T-helper 22 cell (primary cell): ENCODE measurements at places on chromosomes 3 and 15.

DNA sequence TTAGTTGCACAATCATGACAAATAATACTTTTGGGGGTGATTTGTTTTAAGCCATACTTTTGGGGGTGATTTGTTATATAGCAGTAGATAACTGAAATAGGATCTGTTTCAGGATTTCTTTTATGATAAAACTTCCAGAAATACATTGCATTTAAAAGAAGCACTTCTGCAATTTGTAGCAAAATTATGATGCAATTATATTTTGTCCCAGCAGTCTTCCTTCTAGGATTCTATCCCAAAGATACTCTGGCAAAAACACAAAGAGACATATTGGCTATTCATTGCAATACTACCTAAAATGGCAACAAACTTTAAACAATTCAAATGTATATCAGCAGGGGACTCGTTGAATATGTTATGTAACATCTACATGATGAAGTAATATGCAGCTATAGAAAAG is 78.9 kb upstream of the ANKRD28 start:
- DNase-seq: no peak

- DNase-seq: no peak
Measured at GRCh38 chr3:29281344-29282241, 722 bp downstream of the RBMS3 start.

GRCh38 chr3:5431146-5431545 is 243.6 kb downstream of the EDEM1 start:
- no peak for DNase-seq

DNA sequence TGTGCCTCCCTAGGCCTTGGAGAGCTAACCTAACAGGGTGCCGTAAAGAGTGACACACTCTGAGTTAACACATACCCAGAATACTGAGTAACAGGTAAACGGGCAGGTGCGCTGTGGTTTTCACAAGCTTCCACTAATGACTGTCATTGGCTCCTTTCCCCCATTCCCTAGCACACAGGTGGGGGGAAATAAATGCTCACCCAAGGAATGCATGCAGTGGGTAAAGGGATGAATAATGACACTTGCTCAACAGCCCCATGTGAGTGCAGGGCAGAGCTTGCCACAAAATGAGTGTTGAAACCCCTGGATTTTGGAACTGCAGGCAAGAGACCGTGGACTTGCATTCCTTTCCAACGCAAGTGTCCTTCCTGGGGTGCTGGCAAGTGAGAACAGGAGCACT is 57.6 kb downstream of the ADAMTS17 start:
- no peak for DNase-seq

DNA sequence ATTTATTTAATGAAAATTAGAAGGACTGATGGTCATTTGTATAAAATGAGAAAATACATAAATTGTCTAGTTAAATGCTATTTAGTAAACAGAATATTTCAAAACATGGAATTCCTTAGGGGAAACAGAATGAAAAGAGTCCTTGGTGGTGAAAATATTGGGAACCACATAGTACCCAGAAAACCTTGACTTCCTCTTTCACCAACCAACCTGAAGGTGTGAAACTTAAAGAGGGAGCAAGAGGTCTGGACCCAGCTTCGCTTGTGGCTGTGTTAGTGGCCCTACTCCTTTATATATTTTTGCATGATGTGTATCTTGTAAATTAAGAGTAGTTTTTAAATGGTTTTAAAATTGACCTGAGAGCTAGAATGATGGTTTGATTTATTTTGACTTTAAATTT is 64.2 kb downstream of the MAP2K5 start:
- no peak for DNase-seq

GRCh38 chr15:29736744-29737020 is 85.6 kb downstream of the TJP1 start:
- no peak for DNase-seq

DNA sequence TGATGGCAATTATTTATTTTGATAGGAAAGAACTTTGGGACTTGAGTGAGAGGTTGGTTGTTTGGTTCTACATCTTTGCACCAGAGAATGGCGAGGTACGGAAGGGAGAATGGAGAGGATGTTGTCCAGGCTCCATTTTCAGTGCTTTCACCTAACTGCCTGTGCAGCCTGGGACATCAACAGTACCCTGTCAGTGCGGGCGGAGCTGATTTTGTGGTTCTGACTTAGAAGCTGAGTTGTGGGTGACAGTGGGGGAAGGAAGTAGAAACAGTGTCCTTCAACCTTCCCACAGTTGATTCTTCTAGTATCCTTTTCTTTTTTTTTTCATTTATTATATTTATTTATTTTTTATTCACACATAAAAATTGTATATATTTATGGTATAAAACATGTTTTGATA is 95.3 kb downstream of the TIGIT start:
- DNase-seq: no peak

- no peak for DNase-seq
Measured at GRCh38 chr15:62802612-62803011, 239.9 kb upstream of the TPM1 start.

DNA sequence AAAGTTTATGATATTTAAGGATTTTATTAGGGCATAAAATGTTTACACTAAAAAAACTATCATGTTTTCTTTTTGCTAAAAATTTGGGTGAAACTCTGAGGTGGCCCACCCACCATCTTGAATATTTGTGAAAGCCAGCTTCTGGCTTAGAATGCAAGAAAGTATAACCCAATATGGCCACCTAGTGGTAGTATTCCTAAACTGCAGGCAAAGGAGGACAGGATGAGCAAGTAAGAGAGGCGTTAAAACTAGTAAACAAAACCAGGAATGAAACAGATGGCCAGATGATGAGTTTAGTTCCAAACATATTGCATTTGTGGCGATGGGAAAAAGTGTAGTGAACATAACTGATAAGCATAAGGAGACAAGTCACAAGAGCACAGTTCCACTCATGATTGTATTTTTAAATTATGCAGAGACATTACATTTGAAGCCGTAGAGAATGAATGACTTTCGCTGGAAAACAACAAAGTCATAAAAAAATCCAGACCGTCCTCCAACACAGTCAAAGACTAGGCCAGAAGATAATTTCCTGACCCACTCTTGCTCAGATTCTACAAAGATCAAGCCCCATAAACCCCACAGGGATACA is 103.3 kb upstream of the PRTG start:
- DNase-seq: no peak

- no peak for DNase-seq
Measured at GRCh38 chr3:127209840-127210653, 17.1 kb downstream of the PRR23E start.

DNA sequence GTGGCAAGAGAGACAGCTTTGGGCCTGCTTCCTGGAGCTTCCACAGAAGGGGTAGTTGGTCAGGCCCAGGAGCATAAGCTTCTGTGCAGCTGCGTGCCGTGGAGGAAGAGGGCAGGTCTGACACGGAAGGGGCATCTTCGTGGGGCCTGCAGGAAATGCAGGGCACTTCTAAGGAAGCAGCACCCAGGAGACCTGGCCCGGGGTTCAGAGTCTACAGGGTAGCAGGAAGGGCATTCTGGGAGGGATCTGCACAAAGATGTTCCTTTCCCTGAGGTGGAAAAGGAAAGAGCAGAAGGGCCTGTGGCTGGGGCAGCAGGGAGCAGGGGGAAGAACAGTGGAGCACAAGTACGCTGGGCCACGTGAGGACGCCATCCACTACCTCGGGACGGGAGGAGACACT is 85.1 kb downstream of the DNAJB8 start:
- no peak for DNase-seq

- no peak for DNase-seq
Measured at GRCh38 chr3:9500108-9501050, 53.2 kb downstream of the LHFPL4 start.
